ENCODE measurements at places on chromosomes 11 and 22. TPM values are rescaled to one million over a fixed set of nuclear protein-coding genes. Genes with fewer than 3 reads are reported as not detected.

Gene NUDT8
- total RNA-seq, result 5.2 TPM

Gene C11orf91
- not detected for total RNA-seq

Gene GRAMD1B
- total RNA-seq, result 10.3 TPM

Gene PHF21B
- total RNA-seq, result not detected

Gene CD81
- total RNA-seq, result 292 TPM

Gene MRGPRX3
- not detected for total RNA-seq

Gene CD151
- 52.9 TPM for total RNA-seq

GRCh38 chr11:8344346-8344745, 80.7 kb upstream of the LMO1 start:
- DNase-seq, result no peak

DNA sequence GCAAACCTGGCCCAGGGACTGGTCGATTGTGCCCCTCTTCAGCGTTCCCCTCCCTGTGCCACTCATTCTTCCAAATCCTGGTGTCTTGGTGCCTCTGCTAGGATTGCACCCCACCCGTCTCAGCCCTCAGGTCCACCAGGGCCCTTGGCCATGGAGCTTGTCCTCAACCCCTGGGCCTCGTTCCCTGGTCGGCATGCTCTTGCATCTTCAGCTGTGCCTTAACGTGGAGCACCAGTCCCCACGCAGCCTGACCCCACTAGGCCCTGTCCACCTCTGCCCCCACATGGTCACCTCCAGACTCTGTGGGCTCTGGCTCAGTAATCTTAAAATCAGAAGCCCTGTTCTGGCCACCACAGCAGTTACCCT, 61.1 kb downstream of the OSBP2 start:
- no peak for DNase-seq

GRCh38 chr22:38310518-38311322, 6.5 kb downstream of the CSNK1E start:
- DNase-seq, result no peak

DNA sequence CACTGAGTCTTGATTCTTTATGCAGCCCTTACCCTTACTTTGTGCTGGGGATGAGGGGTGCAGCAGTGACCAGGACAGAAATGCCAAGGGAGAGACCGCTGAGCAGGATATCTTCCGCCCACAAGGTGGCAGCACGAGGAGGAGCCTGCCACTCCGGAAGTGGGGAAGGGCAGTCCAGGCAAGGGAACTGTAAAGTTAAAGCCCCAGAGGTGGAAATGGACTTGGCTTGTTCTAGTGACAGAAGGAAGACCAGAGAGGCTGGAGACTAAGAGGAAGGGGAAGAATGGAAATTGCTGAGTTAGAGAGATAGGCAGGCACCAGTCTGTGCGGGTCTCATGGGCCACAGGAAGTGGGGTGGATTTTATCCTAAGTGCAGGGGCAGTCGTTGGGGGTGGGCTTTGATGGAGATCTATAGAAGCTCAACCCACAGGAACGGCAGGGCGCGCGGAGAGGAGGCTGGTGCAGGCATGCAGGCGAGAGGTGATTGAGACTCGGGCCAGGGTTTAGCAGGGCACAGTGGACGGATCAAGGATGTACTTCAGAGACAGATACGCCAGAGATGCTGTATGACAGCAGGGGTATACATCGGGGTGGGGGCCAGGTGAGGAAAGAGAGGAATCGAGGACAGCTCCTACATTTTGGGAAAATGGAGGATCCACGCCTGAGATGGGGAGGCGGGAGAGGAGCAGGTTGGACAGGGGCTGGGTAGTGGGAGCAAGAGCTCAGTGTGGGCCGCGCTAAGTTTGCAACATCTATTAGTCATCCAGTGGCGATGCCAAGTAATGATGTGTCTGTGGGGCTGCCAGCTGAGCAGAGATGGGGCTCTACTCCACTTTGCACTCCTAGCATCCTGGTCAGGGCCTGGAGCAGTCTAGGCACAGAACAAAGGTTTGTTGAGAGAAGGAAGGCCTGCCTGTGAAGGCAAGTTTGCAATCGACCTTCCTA, 3.3 kb upstream of the GRK2 start:
- DNase-seq, result peak; percentile 67

GRCh38 chr22:38248280-38248679, 24.5 kb downstream of the TMEM184B start:
- DNase-seq, result no peak

DNA sequence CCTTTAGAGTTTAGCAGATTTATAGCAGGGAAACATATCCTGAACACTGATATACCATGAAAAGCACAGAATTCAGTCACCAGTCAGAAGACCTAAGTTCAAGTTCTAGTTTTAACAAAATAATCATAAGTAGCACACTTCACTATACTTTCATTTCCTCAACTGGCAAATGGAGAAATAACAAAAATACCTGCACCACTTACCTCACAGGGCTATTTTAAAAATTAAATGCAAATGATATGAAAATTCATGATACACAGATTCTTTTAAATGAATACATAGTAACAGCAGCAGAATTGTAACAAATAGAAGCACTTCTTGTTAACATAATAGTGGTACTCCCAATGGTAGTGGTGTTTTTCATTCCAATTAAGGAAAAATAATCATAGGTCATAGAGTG, 139.0 kb downstream of the FCHSD2 start:
- no peak for DNase-seq

DNA sequence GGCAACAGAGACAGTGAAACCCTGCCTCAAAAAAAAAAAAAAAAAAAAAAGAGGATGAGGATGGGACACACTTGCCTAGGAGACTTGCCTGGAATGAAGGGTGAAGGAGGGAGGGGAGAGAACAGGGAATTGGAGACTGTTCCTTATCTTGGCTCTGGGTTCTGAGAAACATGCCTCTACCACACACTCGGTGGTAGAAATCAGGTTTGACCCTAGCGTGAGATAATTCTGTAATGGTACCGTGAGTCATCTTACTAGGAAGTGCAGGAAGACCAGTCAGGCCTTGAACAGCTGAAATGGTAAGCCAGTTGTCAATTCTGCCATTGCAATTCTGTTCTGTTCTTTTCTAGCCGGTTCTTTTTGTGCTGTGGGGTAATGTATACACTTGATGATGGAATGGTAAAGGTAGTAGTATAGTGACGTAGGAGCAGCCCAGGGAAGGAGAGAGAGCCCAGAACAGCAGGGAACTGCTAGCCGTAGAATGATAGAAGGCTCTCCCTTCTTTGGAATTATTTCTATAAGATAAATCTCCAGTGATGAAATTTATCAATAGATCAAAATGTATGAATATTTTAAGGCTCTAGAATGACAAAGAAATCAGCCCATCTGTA, 3.9 kb upstream of the AMBRA1 start:
- DNase-seq, result no peak

DNA sequence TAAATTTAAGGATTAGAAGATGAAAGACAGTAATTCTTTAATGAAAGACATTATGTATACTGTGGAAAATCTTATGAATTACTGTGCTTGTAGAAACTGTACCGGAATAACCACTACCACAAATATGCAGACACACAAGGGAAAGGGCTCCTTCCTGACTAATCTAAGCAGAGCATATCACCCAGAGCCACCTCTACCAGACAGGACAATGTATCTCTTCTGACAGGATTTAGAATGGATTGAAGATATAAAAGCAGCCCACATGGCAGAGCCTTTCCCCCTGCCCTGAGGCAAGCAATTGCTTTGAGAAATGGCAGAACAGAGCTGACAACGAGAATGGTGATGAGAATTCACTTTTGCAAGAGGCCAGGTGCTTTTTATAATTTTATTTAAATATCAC, 144.1 kb downstream of the NOX4 start:
- DNase-seq, result no peak

DNA sequence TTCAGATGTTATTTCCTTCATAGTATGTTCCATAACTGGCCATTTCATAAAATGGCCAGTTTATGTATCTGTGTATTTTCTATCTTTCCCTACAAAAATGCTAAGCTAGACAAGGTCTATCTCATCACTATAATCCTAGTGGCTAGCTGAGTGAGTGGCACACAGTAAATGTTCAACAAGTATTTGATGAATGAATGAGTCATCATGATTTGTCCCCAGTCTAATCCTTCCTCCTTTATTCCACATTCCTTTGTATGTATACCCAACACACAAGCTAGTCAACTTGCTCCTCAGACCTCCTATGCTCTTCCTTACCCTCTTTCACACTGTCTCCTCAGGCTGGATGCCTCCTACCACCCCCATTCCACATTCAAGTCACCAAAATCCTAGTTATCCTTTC, 12.5 kb downstream of the APLNR start:
- DNase-seq, result no peak

DNA sequence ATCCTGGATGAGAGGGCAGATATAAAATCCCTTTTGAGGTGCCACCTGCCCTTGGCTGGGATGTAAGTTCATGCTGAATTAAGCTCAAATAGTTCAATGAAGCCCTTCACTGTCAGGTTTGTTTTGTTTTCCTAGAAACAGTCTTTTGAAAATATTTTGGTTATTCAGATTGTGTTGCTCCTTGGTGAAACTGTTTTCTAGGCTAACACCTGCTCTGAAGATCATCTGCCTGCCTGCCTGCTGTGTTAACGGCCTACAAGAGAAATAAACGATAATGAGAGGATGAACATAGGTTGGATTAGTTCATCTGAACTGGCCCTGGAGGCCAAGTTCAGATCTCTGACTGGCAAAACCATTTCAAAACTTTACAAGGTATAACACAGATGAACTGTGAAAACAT, 67.4 kb downstream of the ZBTB44 start:
- no peak for DNase-seq

DNA sequence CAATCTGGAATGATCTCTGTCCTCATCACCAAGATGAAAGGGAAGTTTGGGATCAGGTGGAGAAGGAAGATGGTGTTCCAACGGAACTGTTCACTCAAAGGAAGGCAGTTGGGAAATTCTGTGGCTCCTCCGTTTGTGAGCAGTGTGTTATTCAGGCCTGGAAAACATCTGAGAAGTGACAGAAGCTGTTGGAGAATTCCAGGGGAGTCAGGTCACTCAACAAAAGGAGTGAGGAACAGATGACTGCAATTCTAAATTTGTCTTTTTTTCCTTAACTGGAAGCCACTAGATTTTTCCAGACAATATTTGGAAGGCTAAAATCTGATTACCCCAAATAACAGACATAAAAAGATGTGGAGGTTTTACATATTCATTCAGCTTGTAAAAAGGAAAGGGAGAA, 107.8 kb downstream of the CD44 start:
- no peak for DNase-seq

All from natural killer cell (primary cell).